ENCODE measurements at places on chromosomes 4 and X. TPM values are rescaled to one million over a fixed set of nuclear protein-coding genes. Genes with fewer than 3 reads are reported as not detected.

DKK2 gene
- total RNA-seq, result not detected

FGFBP1 gene
- not detected for total RNA-seq

DMRTC1B gene
- total RNA-seq, result not detected

SOWAHD gene
- total RNA-seq, result 0.30 TPM

DNA sequence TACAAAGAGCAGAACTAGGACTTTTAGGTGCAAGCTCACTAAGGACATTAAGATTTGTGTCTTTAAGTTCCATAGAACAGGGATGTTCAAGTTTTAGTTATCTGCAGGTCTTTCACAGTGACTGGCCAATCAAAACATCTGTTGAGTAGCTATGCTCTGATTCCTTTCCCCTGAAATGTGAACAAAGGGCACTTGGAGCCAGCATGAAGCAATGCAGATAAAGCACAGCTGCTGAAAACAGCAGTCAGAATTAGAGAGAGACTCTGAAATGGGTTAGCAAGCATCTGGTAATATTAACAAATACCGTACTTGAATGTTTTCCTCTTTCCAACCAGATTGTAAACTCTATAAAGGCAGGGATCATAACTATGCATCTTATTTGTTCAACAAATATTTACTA lies 276.9 kb downstream of the RAB28 start:
- no peak for DNase-seq

DNA sequence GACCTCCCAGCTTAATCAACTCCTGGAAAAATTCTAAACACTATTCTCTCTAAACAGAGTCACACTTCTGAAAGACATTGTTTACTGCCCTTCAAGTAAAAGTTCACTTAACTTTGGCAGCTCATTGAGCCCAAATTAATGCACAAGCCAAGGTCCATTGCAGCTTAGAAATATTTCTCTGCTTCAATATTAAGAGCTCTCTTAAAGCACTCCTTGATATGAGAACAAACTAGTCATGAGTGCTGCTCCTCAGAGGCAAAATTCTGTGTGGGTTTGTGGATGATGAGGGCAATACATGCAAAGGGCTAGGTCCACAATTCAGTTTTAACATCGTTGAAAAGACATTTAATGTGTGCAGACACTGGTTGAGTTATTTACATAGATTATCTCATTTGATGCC lies 12.8 kb upstream of the FMR1 start:
- DNase-seq, result no peak

GRCh38 chr4:138292321-138292720 lies 50.2 kb upstream of the SLC7A11 start:
- DNase-seq, result no peak

DNA sequence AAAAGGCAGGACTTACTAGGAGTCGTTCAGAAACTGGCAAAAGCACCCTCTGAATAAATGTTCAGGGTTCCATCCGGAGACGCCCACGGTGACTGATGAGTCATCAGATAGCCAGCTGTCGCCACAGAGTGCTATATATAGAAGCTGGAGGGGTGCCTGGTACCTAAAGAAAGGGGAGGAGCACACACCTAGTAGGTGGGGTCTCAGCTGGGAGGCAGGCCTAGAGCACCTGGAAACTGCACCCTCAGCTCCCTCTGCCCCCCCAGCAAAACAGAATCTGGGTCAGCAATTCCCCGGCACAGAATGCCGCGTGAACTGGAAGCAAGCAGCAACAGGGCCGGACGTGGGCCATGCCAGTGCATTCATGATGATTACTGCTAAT lies 242.0 kb downstream of the BCOR start:
- peak; percentile 88 for DNase-seq

DNA sequence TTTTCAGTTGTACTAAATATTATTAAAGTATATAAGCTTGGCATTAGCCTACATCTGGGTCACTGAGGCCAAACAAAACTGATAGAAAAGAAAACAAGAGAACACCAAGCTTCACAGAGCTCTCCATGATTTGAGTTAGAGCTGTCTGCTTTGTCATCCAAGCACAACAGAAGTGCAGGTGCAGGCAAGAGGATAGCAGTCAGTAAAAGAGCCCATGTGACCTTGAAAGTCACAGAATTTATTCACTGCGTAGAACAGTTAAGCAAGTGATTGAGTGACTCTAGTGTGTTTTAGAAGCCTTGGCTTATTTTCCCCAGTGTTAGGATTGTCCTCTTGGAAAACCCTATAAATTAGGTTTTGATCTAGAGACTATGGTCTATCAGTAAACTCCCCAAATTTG lies 49.4 kb upstream of the PRDM5 start:
- no peak for DNase-seq

- no peak for DNase-seq
Measured at GRCh38 chr4:109947457-109947856, 34.8 kb downstream of the EGF start.

GRCh38 chr4:105060628-105061027 lies 86.0 kb upstream of the TET2 start:
- peak; percentile 49 for DNase-seq

DNA sequence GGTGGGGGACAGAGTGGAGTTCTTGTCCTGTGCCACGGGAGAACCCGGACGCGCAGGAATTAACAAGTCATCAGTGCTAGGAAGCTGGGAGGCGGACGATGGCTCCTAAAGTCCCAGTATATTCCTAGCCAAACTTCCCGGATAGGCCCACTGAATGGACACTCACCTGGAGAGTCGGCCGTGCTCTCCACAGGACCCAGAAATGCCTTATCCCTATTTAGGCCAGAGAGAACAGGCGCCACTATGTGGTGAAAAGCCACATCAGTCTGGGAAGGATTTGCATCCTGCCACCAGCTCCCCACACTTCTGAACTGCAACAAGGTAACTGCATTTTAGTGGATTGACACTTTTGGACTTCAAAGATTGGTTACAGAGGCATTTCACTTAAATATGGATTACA lies 1.1 kb downstream of the CFAP299 start:
- no peak for DNase-seq

GRCh38 chrX:135383249-135383648 lies 38.5 kb upstream of the SMIM10L2A start:
- no peak for DNase-seq

DNA sequence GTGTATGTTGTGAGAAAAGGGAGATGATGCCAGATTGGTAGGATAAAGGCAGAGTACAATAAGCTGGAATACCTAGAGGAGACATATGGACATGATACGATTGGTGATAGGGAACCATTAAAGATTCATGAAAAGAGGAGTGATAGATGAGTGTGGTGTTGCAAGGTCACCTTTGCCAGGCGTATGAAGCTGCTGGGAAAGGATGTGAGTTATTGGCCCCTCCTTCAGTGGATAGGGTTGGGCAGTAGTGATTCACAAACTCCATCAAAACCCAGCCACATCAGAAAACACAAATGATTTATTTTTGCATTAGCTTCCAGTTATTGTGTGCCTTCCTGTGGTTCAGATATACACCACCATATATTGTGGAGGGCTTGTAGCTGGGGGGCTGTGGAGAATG lies 34.3 kb downstream of the TMEM164 start:
- DNase-seq, result no peak

DNA sequence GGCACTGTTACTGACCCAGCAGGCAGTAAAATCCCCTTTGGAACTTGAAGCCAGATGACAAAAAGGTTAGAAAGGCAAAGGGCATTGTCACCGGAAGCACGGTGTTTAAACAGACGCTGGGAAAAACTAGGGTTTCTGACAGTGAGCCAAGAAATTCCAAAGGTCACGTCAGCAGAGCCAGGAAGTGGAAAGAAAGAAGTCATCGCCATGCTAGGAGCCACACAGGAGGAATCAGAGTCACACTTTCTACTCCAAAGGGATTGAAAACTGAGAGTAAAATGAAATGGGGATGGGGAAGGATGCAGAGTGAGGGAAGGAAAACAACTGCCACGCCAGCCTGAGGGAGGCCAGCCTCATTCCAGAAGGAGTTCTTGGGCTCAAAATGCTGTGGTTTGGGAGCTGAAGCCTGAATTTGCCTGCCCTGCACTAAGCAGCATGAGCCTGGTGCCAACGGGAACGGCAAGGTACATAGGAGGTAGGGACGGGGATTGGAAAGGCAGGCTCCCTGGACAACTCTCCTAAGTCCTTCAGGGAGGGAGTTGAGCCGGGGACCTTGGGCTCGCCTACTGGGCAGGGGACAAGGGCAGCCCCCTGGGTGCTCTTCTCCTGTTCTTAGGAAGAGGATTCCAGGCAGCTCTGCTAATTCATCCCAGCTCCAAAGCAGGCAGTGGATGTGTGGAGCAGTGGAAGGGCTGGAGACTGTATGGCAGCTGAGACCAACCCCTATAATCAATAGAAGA lies 66.8 kb downstream of the SOWAHB start:
- DNase-seq, result no peak

GRCh38 chrX:121128925-121129877 lies 81.8 kb downstream of the GLUD2 start:
- DNase-seq, result no peak

- DNase-seq, result no peak
Measured at GRCh38 chrX:8204169-8204935, 33.3 kb upstream of the VCX2 start.

DNA sequence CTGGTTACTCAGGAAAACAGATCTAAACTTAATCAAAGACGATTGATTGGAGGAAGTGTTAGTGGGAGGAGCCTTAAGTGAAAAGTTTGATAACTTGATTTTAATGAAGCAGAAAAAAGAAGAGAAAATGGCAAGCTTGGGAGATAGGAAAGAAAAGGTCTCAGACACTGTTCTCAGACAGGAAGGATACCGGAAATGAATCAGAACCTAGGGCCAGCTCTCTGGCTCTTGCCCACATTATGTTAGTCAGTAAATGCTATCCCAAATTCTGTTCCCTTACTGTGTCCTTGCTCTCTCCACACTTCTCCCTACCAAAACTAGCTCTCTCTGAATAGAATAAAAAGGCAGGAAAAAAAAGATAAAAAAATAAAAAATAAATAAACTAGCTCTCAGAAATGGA lies 48.6 kb upstream of the TMEM164 start:
- DNase-seq, result no peak

DNA sequence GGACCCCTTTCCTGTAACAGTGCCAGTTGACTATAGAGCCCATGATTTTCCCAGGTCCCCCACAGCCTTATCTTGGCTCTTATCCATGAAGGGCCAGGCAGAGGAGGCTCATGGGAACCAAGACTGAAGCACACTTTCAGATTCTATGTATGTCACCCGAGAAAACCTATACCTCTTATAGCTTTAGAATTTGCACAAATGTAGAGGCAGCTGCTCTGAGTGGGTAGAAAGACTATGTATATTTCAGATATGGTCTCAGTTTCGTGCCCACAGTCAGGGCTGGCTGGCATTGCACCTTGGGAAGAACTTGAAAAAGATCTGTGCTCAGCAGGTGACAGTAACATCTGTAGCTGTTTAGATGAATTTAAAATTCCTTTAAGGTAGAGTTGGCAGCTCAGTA lies 8.3 kb upstream of the LNX1 start:
- no peak for DNase-seq

DNA sequence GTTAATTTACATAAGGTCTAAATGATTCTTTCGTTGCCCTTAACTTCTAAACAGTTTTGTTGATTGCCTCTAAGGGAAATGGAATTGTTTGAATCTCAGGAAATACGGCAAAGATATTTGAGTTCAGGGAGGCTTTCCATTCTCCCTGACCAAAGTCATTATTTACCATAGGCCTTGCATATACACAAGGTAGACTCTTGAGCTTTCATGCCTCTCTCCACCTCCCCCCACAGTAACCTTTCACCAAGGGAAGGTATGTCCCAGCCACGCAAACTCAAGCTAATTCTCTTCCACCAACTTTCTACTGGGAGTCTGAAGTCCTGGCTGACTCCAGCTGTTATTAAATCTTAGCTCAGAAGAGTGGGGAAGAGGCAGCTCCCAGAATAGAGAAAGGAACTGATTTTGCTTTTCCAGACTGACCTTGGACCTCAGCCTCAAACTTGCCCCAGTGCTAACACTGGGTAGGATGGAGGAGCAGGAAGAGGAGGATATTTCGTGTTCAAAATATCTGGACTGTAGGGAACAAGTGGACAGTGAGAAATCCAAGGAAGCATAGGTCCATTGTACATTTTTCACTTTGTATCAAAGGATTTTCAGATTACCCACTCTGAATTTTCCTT lies 1.4 kb downstream of the IGSF1 start:
- no peak for DNase-seq

DNA sequence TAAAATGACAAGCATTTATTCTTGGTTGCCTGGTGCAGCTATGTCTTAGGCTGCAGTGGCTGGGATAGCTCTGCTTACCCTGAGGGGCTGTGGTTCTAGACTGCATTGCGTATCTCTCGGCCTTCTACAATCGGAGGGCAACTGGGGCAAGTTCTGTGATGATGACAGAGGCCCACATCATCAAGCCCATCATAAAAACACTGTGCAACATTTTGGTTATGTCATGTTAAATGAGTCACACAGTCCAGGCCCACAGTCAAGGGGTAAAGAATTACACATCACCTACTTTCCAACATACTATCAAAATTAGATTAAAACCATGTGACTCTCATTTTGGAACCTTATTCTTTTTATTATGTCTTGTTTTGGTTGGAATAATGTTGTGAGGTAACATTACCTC lies 120.2 kb upstream of the GUCY1A1 start:
- DNase-seq, result no peak

- DNase-seq, result no peak
Measured at GRCh38 chr4:41301137-41301536, 44.4 kb downstream of the UCHL1 start.

- no peak for DNase-seq
Measured at GRCh38 chr4:98468709-98469108, 189.7 kb downstream of the TSPAN5 start.

- no peak for DNase-seq
Measured at GRCh38 chr4:142697928-142698327, 148.2 kb downstream of the INPP4B start.

DNA sequence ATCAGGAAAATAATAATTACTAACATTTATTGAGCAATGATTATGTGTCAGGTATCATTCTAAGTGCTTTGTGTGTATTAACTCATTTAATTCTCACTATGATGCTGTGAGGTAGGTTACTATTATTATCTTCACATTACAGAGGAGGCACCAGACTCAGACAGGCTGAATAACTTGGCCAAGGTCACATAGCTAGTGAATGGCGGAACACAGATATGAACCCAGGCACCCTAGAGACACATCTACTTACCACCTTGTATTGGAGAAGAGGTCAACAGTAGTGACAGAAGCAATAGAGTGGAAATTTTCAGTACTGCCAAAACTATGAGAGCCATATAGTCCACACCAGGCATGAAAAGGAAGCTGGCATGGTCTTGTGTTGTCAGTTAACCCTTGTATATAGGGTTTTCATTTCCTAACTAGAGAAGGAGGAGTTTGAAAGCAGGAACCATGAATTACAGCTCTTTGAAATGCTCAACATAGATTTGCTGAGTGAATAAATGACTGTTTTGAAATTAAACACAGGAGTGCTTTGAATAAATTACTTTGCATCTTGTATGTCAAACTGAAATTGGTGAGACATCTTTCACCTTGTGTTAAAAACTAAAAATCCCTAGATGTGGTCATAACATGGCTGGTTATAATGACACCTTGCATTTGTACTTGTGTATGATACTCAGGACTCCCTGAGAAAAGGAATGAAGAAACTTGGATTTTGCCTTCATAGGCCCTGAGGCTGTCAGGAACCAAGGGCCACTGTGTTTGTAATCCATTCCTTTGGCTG lies 71.8 kb downstream of the RTL9 start:
- DNase-seq, result no peak

GRCh38 chr4:78059524-78059889 lies 2.4 kb downstream of the FRAS1 start:
- peak; percentile 53 for DNase-seq

GRCh38 chr4:154625971-154626370 lies 13.5 kb upstream of the FGG start:
- DNase-seq, result no peak

- DNase-seq, result no peak
Measured at GRCh38 chr4:163697121-163697520, 202.6 kb downstream of the TMA16 start.

GRCh38 chrX:100072336-100072735 lies 337.7 kb downstream of the PCDH19 start:
- DNase-seq, result no peak
